ENCODE measurements at places on chromosomes 6 and 20. TPM values are rescaled to one million over a fixed set of nuclear protein-coding genes. Genes with fewer than 3 reads are reported as not detected.

The ZSCAN23 gene
- polyA plus RNA-seq: 0.79 TPM

The BTNL2 gene
- not detected for polyA plus RNA-seq

The NKAPL gene
- polyA plus RNA-seq: 0.60 TPM

The TTBK1 gene
- 0.23 TPM for polyA plus RNA-seq

The C6orf15 gene
- polyA plus RNA-seq: not detected

The SLC17A1 gene
- 0.04 TPM for polyA plus RNA-seq

The DLK2 gene
- not detected for polyA plus RNA-seq

The CARMIL1 gene
- 23.9 TPM for polyA plus RNA-seq

The SLC13A3 gene
- 0.48 TPM for polyA plus RNA-seq

The FLRT3 gene
- not detected for polyA plus RNA-seq

The C20orf202 gene
- polyA plus RNA-seq: not detected

DNA sequence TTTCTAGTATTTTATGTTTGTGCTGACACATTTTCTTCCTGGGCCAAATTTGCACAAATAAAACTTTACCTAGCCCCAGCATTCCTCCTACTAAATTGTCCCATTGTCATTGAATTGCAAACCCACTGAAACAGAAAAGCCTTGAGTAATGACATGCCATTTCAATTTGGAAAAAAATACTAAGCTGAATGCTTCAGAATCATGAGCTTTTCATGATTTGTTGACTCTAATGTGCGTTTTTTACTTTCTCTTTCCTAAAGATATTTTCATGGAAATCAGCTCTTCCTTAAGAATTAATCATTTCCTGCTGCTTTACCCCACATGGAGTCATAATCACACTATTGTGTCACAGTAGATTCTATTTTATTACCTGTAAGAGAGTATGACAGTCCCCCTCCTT lies 47.4 kb downstream of the TRDN start:
- no peak for DNase-seq
- no peaks in the 10 kb centered on the region for H3K4me1 ChIP-seq
- H3K27ac ChIP-seq: no peak overlapping the region
- H3K4me3 ChIP-seq: no peak overlapping the region
- no peaks in the 10 kb centered on the region for H3K27me3 ChIP-seq

DNA sequence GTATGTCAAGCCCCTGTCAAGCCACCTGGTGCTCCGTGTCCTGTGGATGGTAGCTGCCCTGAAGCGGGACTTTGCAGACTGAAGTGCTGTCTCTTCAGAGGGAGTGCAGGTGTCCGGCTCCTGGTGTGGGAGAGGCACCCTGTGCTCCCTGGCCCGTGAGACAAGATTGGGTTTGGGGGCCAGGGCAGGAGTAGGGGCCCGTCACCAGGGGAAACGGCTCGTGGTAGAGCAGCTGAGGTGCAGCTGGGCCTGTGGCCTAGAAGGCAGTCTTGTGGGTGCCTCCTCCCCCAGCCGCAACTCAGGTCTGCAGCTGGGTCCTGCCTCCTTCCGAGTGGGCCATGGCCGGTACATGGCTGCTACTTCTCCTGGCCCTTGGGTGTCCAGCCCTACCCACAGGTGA lies at the start of gene PTCRA:
PTCRA (plus strand) TSS at position 322 of the 400 bp plus-strand sequence; CDS start at position 339, 17 bp downstream.
- H3K27me3 ChIP-seq: peaks cover 4% of the 10 kb centered on the region
- H3K4me3 ChIP-seq: no peak within 1 kb of the TSS
- H3K36me3 ChIP-seq: no peaks in the 10 kb centered on the region
- peaks cover 7% of the 10 kb centered on the region for H3K4me1 ChIP-seq
- no peak within 1 kb of the TSS for H3K27ac ChIP-seq

GRCh38 chr6:6717953-6718352 lies 129.4 kb downstream of the LY86 start:
- peak; percentile 76 for DNase-seq
- no peaks in the 10 kb centered on the region for H3K27me3 ChIP-seq
- no peak overlapping the region for H3K27ac ChIP-seq
- no peak overlapping the region for H3K4me3 ChIP-seq

DNA sequence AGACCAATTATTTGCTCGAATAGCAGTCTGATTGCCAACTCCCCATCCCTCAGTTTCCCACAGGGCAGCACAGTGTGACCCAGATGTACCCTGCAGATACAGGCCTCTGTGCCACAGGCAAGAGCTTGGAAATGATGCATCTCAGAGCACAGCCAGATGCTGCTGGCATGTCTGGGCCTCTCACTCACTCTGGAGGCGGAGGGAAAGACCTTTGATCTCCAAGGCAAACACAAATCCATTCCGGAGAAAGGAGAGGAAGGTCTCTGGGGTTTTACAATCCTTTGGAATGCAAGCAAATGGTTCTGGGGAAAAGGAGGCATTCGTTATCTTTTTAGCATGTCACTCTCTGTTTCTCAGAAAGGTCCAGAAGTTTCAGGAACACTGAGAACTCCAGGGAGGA lies 74.2 kb downstream of the RIOK1 start:
- no peaks in the 10 kb centered on the region for H3K36me3 ChIP-seq
- no peak for DNase-seq
- H3K4me3 ChIP-seq: no peak overlapping the region
- H3K27ac ChIP-seq: no peak overlapping the region

DNA sequence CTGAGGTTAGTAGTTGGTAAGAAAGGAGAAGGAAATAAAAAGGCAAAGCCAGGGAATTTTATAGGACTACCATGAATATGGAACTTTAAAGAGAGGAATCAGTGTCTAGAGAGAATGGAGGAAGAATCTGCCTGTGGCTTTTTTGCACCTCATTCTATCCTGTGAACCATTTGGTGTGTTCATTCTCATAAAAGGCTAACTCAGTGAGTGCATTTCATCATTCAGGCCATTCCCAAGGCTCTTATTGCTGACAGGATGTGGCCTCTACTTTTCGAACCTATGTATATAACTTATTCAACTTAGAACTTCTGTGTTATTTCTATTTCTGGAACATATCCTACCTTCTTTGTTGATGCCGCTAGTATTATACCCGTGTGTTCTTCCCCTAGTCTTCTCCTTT lies 27.1 kb downstream of the HSF2 start:
- H3K4me3 ChIP-seq: no peak overlapping the region
- no peak overlapping the region for H3K27ac ChIP-seq
- H3K4me1 ChIP-seq: no peaks in the 10 kb centered on the region
- H3K36me3 ChIP-seq: peaks cover 81% of the 10 kb centered on the region
- H3K27me3 ChIP-seq: no peaks in the 10 kb centered on the region
- DNase-seq: no peak

- H3K36me3 ChIP-seq: no peaks in the 10 kb centered on the region
- no peaks in the 10 kb centered on the region for H3K27me3 ChIP-seq
- DNase-seq: no peak
These were observed 111.1 kb downstream of the DLL1 start for GRCh38 chr6:170179616-170180324.

- H3K27me3 ChIP-seq: no peaks in the 10 kb centered on the region
- no peak for DNase-seq
- H3K36me3 ChIP-seq: peaks cover 13% of the 10 kb centered on the region
These were observed 44.6 kb downstream of the STXBP5 start for GRCh38 chr6:147248859-147249258.

DNA sequence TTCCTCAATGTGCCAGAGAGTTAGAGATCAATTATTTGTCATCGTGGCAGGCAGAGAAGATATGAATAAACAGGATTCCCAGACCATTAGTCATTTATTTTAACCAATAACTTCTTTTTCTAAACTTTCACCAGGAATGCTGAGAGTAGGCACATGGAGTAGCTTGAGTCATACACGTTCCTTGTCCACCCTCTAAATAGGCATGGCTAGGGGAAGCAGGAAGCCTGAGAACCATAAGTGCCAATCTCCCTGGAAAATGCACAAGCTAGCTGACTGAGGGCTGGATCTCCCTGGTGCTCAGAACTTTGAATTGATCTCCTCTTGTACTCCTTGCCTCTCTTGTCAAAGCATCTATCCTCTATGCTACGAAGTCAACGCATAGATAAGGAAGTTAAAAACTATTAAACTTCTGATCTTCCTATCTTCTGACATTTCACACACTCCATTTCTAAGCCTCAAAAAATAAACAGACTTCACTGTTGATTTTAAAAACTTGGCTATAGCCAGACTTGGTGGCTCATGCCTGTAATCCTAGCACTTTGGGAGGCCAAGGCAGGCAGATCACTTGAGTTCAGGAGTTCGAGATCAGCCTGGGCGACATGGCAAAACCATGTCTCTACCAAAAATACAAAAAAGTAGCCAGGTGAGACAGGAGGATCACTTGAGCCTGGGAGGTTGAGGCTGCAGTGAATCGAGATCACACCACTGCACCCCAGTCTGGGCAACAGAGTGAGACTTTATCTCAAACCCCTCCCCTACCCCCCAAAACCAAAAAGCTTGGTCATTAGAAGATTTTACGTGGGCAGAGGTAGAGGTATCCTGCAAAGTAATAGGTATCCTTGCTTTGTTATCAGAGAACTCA lies 11.8 kb downstream of the ADTRP start:
- no peak overlapping the region for H3K4me3 ChIP-seq
- H3K36me3 ChIP-seq: no peaks in the 10 kb centered on the region
- peak overlapping the region; percentile 69 for H3K27ac ChIP-seq
- no peaks in the 10 kb centered on the region for H3K27me3 ChIP-seq
- peaks cover 83% of the 10 kb centered on the region for H3K4me1 ChIP-seq
- DNase-seq: no peak

DNA sequence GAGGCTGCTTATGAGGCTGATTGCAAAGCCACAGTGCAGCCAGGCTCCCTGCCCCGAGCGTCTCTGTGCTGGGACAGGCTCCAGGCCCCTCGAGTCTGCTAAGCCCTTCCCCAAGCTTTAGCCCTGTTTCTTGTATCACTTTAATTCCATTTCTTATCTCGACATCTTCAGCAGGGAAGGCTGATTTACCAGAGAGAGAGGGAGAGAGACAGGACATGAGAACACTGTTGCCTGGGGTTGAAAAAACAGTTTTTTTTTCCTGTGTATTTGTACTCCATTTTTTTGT lies 386.5 kb downstream of the SMOC2 start:
- no peaks in the 10 kb centered on the region for H3K27me3 ChIP-seq
- H3K4me1 ChIP-seq: peaks cover 13% of the 10 kb centered on the region
- H3K4me3 ChIP-seq: no peak overlapping the region
- no peak for DNase-seq

GRCh38 chr20:45704969-45705637 lies at the start of gene WFDC10B:
Gene WFDC10B, minus strand, starts transcription at chr20:45705019. Its CDS starts 19,027 bp downstream, at chr20:45685992.
- DNase-seq: no peak
- H3K4me1 ChIP-seq: no peaks in the 10 kb centered on the region
- no peak within 1 kb of the TSS for H3K4me3 ChIP-seq
- no peaks in the 10 kb centered on the region for H3K27me3 ChIP-seq
- no peak within 1 kb of the TSS for H3K27ac ChIP-seq

GRCh38 chr6:80181352-80182081 lies 75.0 kb downstream of the BCKDHB start:
- H3K4me1 ChIP-seq: no peaks in the 10 kb centered on the region
- H3K27ac ChIP-seq: no peak overlapping the region
- no peaks in the 10 kb centered on the region for H3K27me3 ChIP-seq
- H3K4me3 ChIP-seq: no peak overlapping the region
- DNase-seq: no peak

DNA sequence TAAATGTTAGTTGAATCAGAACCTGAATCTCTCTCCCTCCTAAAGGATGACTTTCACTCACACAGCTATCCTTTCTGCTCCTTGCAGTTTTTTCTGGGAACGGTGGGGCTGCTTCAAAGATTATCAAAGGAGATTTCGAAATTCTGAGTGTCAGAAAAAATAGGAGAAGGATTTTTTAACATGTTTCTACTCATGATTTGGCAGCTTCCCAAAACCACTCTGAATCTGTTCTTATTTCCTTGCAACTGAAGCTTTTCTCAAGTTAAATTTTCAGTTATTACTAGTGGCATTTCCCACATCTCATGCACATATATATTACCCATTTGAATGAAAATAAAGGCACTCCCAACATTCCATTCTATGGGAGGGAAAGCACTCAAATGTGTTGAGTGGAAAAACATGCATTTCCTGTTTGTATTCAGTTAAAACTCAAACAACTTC lies 123.6 kb downstream of the LCA5 start:
- H3K27ac ChIP-seq: no peak overlapping the region
- no peaks in the 10 kb centered on the region for H3K36me3 ChIP-seq
- no peaks in the 10 kb centered on the region for H3K27me3 ChIP-seq
- no peak overlapping the region for H3K4me3 ChIP-seq

DNA sequence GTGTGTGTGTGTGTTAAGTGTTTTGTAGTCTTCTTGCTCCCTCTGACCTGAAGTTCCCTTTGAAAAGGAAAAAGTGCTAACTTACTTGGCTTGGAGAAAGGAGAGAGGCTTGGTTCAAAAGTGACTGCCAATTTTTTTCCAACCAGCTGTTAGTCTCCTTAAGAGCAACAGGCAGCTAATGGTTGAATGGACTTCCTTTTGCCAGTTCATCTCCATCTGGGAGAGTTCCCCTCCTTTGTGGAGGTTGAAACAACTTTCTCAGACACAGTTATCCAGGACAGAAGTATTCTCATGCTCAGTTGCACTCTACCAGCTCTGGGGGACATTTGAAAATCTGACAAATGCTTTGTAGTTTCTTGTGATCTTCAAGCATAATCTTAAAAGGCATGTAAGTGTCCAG lies 4.5 kb downstream of the RIPOR2 start:
- no peaks in the 10 kb centered on the region for H3K36me3 ChIP-seq
- DNase-seq: no peak
- H3K27me3 ChIP-seq: no peaks in the 10 kb centered on the region

GRCh38 chr6:156508923-156509322 lies 268.3 kb upstream of the ARID1B start:
- no peaks in the 10 kb centered on the region for H3K27me3 ChIP-seq
- no peak overlapping the region for H3K27ac ChIP-seq
- no peak for DNase-seq

GRCh38 chr6:14790976-14791375 lies 454.9 kb upstream of the JARID2 start:
- no peak overlapping the region for H3K27ac ChIP-seq
- H3K36me3 ChIP-seq: no peaks in the 10 kb centered on the region
- DNase-seq: no peak
- H3K4me1 ChIP-seq: peaks cover 14% of the 10 kb centered on the region

- no peak overlapping the region for H3K4me3 ChIP-seq
- DNase-seq: no peak
- no peak overlapping the region for H3K27ac ChIP-seq
- H3K27me3 ChIP-seq: no peaks in the 10 kb centered on the region
These were observed 115.1 kb upstream of the ARID1B start for GRCh38 chr6:156662025-156662445.

DNA sequence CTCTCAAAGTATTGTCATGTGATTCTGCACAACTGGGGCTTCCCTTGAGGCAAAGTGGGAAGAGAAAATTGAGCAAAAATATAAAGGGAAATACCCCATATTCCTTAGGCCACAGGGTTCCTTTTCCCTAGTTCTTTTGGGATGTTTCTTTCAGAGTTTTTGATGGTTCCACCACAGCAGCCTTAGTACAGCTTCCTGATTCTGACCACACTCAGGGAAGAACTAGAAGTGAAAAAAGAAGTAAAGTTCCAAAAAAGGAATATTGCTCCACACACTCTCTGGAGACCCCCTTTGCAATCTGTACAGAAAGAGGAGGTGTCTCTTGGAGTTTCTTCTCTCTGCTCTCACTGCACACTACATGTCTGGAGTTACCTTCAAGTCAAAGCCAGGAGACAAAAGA lies 27.9 kb upstream of the HLA-DQA2 start:
- H3K36me3 ChIP-seq: no peaks in the 10 kb centered on the region
- no peak for DNase-seq
- H3K27me3 ChIP-seq: peaks cover 2% of the 10 kb centered on the region

GRCh38 chr6:42367353-42368011 lies 84.2 kb downstream of the TRERF1 start:
- H3K4me1 ChIP-seq: peaks cover 11% of the 10 kb centered on the region
- no peak for DNase-seq
- H3K36me3 ChIP-seq: no peaks in the 10 kb centered on the region

- DNase-seq: peak; percentile 41
- H3K27me3 ChIP-seq: no peaks in the 10 kb centered on the region
- peaks cover 14% of the 10 kb centered on the region for H3K4me1 ChIP-seq
- no peak overlapping the region for H3K4me3 ChIP-seq
- no peaks in the 10 kb centered on the region for H3K36me3 ChIP-seq
These were observed 22.2 kb downstream of the HLA-F start for GRCh38 chr6:29745386-29745785.

Measured in sigmoid colon (tissue), 7 donors.